Thymus (tissue), 14 donors: ENCODE measurements at places on chromosomes 4 and X. TPM values are rescaled to one million over a fixed set of nuclear protein-coding genes. Genes with fewer than 3 reads are reported as not detected.
A peak's percentile ranks its signal among the peaks of the same experiment; 100 is the strongest.

DNA sequence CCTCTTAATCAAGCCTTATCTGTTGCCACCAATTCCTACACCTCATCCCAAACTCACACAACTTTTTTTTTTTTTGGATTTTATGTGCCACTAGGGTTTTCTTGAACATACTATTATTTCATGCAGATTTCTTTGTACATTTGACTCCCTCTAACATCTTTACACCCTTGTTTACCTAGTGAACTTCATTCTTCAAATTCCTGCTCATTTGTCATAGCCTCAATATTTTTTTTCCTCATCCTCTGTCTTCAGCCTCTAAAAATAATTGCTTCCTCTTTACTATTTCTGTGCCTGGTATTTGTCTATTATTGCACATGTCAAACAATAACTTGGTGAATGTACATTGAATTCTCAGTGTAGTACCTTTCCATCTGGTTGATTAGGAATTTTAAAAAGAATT is 22.0 kb downstream of the NBDY start:
- no peak for DNase-seq
- H3K4me1 ChIP-seq = no peaks in the 10 kb centered on the region
- no peak overlapping the region for H3K4me3 ChIP-seq
- H3K27ac ChIP-seq = no peak overlapping the region
- H3K27me3 ChIP-seq = no peaks in the 10 kb centered on the region

Gene TSR2
- 23.4 TPM for total RNA-seq

- H3K4me1 ChIP-seq = no peaks in the 10 kb centered on the region
- no peak overlapping the region for H3K27ac ChIP-seq
- no peaks in the 10 kb centered on the region for H3K27me3 ChIP-seq
- H3K4me3 ChIP-seq = no peak overlapping the region
- no peaks in the 10 kb centered on the region for H3K36me3 ChIP-seq
Observed at GRCh38 chr4:159689526-159689925, 586.6 kb downstream of the RAPGEF2 start.

GRCh38 chrX:68387776-68388175 is 45.5 kb downstream of the OPHN1 start:
- no peaks in the 10 kb centered on the region for H3K4me1 ChIP-seq
- no peaks in the 10 kb centered on the region for H3K36me3 ChIP-seq
- H3K27me3 ChIP-seq = no peaks in the 10 kb centered on the region

Gene USP17L11
- total RNA-seq = not detected

DNA sequence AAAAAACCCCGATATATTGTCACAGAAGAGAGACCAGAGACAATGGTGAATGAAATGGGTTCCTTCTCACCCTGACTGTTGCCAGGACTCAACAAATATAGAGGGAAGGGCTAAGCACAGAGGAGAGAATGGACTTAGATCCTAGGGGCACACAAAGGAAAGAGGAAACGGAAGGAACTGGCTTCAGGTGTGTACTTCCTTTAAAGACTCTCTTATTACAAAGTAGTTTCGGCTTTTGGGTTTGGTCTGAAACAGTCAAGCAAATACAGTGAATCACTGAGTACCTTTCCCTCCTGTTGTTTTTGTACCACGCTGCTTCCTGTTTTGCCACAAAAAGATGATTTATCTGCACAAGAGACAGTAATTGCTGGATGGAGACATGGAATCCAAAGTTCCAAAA is 46.1 kb upstream of the S100G start:
- no peaks in the 10 kb centered on the region for H3K36me3 ChIP-seq
- H3K27me3 ChIP-seq = no peaks in the 10 kb centered on the region
- H3K4me1 ChIP-seq = no peaks in the 10 kb centered on the region
- no peak overlapping the region for H3K27ac ChIP-seq
- DNase-seq = no peak

- no peaks in the 10 kb centered on the region for H3K4me1 ChIP-seq
- no peak overlapping the region for H3K4me3 ChIP-seq
- no peak for DNase-seq
- H3K27ac ChIP-seq = no peak overlapping the region
- no peaks in the 10 kb centered on the region for H3K27me3 ChIP-seq
Observed at GRCh38 chr4:68872643-68873502, 57.1 kb downstream of the UGT2B10 start.

DNA sequence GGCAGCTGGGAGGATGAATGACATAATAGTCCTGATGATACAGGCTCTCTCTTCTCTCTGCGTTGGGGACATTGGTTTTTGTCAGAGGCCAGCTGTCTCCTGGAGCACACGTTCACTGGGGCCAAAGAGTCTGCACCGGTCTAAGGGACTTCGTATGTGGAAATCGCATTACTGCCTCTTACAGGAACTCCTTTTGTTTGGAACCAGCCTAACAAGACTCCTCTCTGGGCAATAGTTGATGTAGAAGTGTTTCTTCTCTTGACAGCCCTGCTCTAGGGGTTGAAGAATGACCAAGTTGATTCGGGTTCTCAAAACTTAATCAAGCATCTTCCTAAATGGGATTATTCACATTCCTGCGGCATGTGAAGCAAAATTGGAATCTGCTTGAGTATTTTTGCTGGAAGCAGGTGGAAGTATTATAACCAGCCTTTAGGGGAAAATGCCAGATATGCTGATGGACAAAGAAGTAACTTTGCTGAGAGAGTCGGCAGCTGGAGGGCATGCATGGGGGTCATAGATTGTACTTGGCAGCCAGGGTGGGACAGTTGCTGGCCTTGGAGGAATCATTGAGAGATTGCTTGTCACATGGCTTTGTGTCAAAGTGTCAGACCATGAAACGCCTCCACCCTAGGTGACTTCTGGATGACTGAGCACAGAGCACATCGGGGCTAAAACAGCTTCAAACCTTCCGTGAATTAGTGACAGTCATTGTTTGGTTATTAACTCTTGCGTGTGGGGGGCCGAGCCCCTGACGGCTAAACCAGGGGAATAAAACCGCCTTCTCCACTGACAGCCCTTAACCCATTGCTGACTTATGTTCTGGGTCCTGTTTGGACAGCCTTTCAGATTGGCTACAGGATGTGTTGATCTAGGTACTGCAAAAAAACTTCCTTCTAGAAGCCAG is 34.4 kb upstream of the SLC34A2 start:
- no peak overlapping the region for H3K4me3 ChIP-seq
- no peak overlapping the region for H3K27ac ChIP-seq
- H3K4me1 ChIP-seq = no peaks in the 10 kb centered on the region
- no peaks in the 10 kb centered on the region for H3K36me3 ChIP-seq
- H3K27me3 ChIP-seq = no peaks in the 10 kb centered on the region

Gene PDCL2
- not detected for total RNA-seq

- no peaks in the 10 kb centered on the region for H3K27me3 ChIP-seq
- DNase-seq = no peak
- peaks cover 21% of the 10 kb centered on the region for H3K4me1 ChIP-seq
- no peak overlapping the region for H3K4me3 ChIP-seq
- H3K27ac ChIP-seq = no peak overlapping the region
Observed at GRCh38 chrX:9349572-9350494, 115.0 kb upstream of the TBL1X start.

DNA sequence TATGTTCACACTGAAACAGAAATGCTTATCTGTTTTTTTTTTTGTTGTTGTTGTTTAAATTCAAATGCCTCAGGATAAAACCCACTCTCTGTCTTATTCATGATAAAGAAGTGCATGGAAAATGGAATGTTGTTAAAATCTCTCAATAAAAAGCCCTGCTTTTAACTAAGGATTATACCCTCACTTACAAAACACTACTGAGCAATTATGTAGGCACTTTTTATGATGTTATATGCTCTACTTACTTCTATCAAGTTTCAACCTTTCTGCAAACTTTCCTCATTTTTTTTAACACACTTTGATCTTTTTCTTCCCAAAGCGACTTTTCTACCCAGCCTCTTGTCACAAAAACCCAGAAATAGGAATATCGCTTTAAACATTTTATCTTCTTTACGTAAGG is 26.5 kb downstream of the SLIT2 start:
- H3K36me3 ChIP-seq = no peaks in the 10 kb centered on the region
- no peaks in the 10 kb centered on the region for H3K4me1 ChIP-seq
- no peak for DNase-seq
- no peak overlapping the region for H3K4me3 ChIP-seq

Gene SPARCL1
- total RNA-seq = 54.5 TPM

- H3K4me3 ChIP-seq = no peak overlapping the region
- H3K27ac ChIP-seq = no peak overlapping the region
- H3K27me3 ChIP-seq = no peaks in the 10 kb centered on the region
- H3K4me1 ChIP-seq = no peaks in the 10 kb centered on the region
- no peak for DNase-seq
Observed at GRCh38 chr4:104524591-104524990, 29.9 kb upstream of the CXXC4 start.

- no peaks in the 10 kb centered on the region for H3K36me3 ChIP-seq
- DNase-seq = no peak
- H3K27me3 ChIP-seq = no peaks in the 10 kb centered on the region
- H3K4me1 ChIP-seq = no peaks in the 10 kb centered on the region
- no peak overlapping the region for H3K27ac ChIP-seq
Observed at GRCh38 chr4:110533590-110533910, 57.6 kb downstream of the ENPEP start.

- peaks cover 5% of the 10 kb centered on the region for H3K36me3 ChIP-seq
- DNase-seq = no peak
- peaks cover 3% of the 10 kb centered on the region for H3K4me1 ChIP-seq
- H3K27me3 ChIP-seq = no peaks in the 10 kb centered on the region
- no peak overlapping the region for H3K27ac ChIP-seq
Observed at GRCh38 chr4:145099653-145100052, 1.5 kb downstream of the ABCE1 start.

DNA sequence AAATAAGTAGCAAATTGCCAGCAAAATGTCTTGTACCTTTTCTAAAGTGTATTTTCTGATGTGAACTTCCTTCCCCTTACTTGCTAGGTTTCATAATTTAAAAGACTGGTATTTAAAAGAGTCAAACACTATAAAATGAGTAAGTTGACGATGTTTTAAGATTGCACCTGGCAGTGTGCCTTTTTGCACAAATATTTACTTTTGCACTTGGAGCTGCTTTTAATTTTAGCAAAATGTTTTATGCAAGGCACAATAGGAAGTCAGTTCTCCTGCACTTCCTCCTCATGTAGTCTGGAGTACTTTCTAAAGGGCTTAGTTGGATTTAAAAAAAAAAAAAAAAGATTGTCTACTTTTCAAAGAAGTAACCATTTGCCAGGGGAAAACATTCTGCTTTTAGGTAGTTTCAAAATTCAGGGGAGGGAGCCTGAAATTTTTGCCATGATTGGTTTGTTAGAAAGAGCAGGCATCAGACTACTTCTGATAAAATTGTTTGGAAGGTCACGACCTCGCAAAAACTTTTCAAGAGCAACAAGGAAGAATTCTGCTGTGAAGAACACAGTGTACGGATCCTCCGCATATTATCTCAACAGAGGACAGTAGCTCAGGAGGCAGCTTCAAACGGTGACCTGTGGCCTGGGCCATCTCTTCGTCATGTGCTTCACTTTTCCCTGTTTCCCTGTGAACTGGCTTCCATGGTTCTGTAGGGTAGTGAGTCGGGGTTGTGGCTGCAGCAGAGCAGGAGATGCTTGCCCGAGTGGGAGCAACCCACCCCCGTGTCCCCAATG is 66.1 kb downstream of the CDS1 start:
- no peak overlapping the region for H3K27ac ChIP-seq
- H3K27me3 ChIP-seq = no peaks in the 10 kb centered on the region
- H3K36me3 ChIP-seq = no peaks in the 10 kb centered on the region
- no peak overlapping the region for H3K4me3 ChIP-seq

Gene PNMA6F
- under 0.01 TPM for total RNA-seq

Gene CCDC110
- total RNA-seq = 0.24 TPM

Gene VCX
- not detected for total RNA-seq

DNA sequence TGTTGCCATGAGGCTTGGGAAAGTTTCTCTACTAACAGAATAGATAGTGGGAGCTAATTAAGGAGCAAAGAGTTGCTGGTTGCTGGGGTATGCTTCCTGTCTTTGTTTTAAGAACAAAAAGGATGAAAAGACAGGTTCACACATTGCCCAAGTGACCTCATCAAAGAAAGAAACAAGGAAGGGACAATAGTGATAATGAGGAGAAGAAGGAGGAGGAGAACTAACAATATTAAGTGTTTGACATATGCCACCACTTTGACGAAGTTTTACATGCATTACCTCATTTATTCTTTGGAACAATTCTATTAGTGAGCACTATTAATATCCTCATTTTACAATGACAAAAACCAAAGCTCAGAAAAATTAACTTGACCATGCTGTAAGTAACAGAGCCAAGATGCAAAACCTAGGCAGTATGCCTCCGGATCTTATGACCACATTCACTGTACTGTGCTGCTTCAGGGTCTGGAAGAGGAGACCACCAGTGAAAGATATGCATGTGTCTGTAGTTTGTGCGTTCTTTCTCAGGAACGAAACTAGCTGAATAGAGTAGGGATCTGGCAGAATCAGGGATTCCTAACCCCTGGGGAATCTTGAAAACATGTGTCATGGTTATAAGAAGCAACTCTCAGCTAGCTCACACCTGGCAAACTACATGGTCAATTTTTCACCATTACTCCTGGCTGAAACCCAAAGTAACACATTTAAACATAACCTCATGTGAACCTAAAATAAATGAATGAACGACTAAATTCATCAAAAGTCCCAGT is 83.8 kb downstream of the MOSPD2 start:
- no peaks in the 10 kb centered on the region for H3K36me3 ChIP-seq
- H3K4me3 ChIP-seq = no peak overlapping the region
- H3K27ac ChIP-seq = no peak overlapping the region
- no peaks in the 10 kb centered on the region for H3K27me3 ChIP-seq

GRCh38 chr4:17613761-17614415 is 553 bp upstream of the MED28 start:
- H3K36me3 ChIP-seq = peaks cover 17% of the 10 kb centered on the region
- peaks cover 17% of the 10 kb centered on the region for H3K4me1 ChIP-seq
- H3K4me3 ChIP-seq = peak overlapping the region; percentile 99

DNA sequence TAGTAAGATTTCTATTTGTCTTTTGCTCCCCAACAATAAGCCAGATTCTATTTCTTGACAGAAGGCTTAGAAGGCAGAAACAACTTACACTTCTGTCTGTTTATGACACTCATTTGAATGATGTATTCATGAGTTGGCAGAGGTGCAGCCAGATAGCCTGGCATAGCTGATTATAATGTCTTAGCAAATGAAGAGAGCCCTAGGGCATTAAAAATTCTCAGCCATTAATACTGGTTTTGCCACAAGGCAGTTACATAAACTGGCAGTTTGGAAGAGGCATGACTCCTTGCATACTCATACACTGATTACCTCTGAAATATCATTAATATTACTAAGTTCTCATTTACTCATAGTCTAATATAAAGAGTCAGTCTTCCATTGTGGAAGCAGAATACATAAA is 728.5 kb upstream of the NDST4 start:
- no peak for DNase-seq
- no peak overlapping the region for H3K4me3 ChIP-seq
- no peaks in the 10 kb centered on the region for H3K4me1 ChIP-seq
- no peaks in the 10 kb centered on the region for H3K36me3 ChIP-seq
- no peaks in the 10 kb centered on the region for H3K27me3 ChIP-seq

DNA sequence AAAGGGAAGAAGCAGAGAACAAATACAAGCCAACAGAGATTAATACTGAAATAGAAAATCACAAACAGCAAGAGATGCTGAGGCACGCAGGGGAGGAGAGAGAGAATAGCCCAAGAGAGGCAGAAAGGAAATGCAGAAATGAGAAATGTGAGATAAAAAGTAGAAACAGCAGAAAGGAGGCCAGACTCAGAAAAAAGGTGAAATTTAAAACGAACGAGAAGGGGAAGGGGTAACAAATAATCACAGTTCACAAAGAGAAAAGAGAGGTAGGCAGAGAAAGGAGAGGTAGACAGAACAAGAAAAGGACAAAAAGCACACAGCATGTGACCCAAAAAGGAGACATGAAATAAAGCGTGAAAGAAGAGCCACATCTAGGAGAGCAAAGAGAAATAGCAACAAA is 264.4 kb downstream of the CHIC1 start:
- H3K27ac ChIP-seq = no peak overlapping the region
- no peak for DNase-seq
- no peaks in the 10 kb centered on the region for H3K4me1 ChIP-seq
- H3K4me3 ChIP-seq = no peak overlapping the region
- H3K27me3 ChIP-seq = no peaks in the 10 kb centered on the region

GRCh38 chrX:31563792-31564191 is 492.0 kb upstream of the FTHL17 start:
- H3K36me3 ChIP-seq = no peaks in the 10 kb centered on the region
- H3K27me3 ChIP-seq = no peaks in the 10 kb centered on the region
- DNase-seq = no peak
